Adrenal gland (tissue), 19 donors: ENCODE measurements at places on chromosomes 5 and 9. TPM values are rescaled to one million over a fixed set of nuclear protein-coding genes. Genes with fewer than 3 reads are reported as not detected.
A peak's percentile ranks its signal among the peaks of the same experiment; 100 is the strongest.

- DNase-seq = no peak
Measured at GRCh38 chr5:163914910-163915309, 409.5 kb downstream of the MAT2B start.

DNA sequence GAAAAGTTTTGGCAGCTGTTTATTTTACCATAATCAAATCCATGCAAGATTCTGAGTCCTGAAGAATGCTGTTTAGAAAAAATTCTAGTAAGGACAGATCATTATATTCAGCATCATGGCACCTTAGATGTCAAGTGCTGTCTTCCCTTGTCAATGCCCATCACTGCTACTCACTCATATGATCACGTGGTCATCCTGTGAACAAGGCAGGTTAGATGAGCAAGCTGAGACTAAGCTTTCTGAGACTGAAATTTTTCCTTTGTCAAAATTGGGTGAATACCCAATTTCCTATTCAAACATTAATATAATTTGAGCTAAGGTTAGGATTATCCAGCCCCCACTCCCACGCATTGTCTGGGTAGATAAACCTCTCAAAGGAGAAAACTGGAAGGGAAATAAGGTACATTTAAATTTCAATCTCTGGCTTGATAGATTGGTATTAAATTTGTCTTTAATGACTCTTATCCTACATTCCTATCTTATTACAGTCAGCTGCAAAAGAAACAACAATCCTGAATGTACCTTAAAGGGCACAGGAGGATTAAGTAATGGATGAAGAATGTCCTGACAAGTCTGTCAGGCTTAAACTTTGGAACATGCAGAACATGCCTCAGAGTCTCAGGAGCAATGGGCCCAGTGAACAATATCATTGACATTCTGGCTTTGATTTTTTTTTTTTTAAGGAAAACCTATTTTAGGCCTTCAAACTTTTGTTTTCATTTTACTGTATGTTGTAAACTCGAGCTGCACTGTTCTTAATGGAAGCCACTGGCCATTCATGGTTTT, 148.7 kb upstream of the RANBP3L start:
- DNase-seq = no peak

- DNase-seq = peak; percentile 18
Measured at GRCh38 chr9:93114169-93114983, 18.4 kb downstream of the CARD19 start.

GRCh38 chr9:11366585-11367129, 753.9 kb upstream of the PTPRD start:
- no peak for DNase-seq

DNA sequence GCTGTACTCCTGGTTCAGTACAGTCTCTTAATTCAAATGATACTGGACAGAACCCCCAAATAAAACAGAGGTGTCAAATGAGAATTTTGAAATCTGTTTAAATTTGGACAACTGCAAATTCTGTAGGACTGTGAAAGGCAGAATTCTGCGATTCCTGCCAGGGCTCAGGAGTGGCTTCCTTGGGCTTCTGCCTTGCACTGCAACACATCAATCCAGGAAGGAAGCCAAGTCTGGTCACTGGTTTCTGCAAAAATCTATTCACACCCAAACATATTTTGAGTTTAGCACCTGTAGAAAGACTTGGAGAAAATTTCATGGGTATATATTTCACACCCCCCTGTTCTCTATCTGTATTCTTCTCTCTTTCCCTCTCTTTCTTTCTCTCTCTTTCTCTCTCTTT, 37.5 kb upstream of the FST start:
- no peak for DNase-seq

DNA sequence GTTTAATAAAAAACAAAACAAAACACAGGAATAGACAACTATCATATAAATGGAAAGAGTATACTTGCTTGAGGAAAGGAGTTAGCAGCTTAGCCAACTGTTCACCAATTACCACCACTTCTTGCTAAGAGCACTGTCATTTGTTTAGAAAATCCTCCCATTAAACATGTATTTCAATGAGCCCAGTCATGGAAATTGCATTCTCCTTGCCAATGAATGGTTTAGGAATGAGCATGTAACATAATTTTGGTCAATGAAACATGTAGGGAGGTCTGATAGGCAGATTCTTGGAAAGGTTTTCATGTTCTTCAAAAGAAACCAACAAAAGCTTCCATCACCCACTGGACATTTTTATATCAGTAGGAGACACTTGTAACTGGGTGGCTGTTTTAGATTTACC, 502.8 kb upstream of the PAPPA start:
- DNase-seq = no peak

GRCh38 chr9:76290555-76290954, 103.7 kb downstream of the RFK start:
- no peak for DNase-seq

- DNase-seq = peak; percentile 59
Measured at GRCh38 chr9:92242260-92243136, 51.0 kb downstream of the IARS1 start.

- DNase-seq = no peak
Measured at GRCh38 chr5:173232499-173233346, 2.3 kb downstream of the NKX2-5 start.

DNA sequence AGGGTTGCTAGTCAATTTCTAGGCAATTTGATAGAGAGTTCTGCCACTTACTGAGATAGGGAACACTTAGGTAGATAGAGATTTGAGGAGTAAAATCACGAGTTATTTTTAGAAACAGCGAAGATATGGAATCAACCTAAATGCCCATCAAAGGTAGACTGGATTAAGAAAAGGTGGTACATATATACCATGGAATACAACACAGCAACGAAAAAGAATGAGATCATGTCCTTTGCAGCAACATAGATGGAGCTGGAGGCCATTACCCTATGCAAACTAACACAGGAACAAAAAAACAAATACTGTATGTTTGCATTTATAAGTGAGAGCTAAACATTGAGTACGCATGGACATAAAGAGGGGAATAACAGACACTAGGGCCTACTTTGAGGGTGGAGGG, 9.7 kb downstream of the ELL2 start:
- no peak for DNase-seq

GRCh38 chr9:38074441-38074961, 5.5 kb upstream of the SHB start:
- DNase-seq = no peak

DNA sequence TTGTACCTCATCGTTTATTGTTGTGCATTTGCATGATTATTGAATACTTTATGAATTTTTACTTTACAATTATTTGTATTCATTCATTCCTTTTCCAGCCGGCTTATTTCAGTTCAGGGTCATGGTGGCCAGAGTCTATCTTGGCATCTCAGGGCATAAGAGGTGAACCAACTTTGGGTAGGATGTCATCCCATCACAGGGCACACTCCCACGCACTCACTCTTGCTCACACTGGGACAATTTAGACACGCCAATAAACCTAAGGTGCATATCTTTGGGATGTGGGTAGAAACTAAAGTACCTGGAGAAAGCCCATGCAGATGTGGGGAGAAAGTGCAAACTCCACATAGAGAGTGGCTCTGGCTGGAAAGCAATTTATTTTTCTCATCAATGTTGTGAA, 158.1 kb upstream of the MAST4 start:
- DNase-seq = no peak

DNA sequence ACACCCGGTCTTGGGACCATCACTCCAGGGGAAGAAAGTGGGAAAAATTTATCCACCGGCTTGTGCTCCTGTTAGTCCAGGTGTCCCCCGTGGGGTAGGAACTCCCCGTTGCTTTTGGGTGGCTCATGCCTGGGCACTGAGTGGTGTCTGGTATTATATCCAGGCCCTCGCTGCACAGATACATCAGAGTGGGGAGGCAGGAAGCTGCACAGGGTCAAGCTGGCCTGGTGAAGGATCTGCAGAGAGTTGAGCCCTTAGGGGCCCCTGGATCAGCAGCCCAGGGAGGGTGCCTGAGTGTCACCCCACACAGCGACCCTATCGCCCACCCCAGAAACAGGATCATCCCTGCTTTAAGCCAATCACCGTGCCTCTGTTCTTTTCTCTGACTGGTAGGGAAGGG, 24.4 kb upstream of the COL5A1 start:
- peak; percentile 2 for DNase-seq

GRCh38 chr5:57009811-57010210, 57.9 kb upstream of the MIER3 start:
- no peak for DNase-seq

DNA sequence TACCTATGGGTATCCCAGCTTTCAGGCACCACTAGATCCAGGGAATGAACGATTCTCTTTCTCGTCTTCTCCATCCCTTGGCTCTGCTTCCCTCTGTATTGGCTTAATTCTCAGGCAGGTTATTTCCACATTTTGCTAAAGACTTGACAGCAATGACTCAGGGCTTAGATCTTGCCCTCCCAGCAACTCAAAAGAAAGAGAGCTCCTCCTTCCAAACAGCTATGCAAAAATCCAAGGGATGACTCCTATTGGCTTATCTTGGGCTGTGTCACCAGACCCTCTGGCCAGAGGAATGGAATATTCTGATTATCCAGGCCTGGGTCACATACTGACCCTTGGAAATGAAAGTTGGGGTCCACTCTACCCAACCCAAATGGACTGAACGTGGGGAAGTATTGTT, 270.2 kb downstream of the NTRK2 start:
- no peak for DNase-seq

DNA sequence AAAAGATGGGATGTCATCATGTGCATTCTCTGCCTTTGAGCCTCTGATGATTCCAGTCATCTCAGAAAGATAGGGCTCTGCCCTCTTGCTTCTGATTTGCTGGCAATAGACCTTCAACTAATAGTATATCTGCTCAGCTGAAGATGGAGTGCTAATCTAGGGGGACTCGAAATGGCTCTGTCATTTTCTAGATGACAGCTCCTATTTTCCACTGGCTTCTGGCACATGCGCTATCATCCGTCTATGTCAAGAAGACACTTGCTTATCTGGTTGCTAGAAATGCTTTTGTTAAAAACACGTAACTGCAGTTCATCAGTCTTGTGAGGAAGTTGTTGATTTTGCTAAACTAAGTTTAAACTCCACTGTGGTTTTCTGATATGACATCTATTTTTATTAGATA, 265.5 kb upstream of the ZNF608 start:
- DNase-seq = no peak

GRCh38 chr9:136585531-136586120, 39.8 kb upstream of the NOTCH1 start:
- DNase-seq = no peak

DNA sequence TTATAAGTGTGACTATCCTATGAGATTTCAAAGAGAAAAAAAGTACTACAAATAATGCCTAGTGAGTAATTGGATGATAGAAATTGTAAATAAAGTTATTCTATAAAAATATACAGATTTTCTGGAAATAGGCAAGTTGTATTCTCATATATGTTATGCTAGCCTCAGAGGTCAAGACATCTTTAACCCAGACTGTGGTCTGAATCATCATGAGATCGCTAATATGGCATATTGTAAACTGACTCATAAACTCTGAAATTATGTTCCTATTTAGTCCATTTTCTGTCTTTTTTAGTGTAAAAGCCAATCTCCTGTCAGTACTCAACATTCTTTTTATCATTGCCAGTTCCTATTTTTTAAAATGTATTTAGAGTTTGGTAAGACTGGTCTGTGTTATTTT, 14.2 kb downstream of the LOX start:
- no peak for DNase-seq

GRCh38 chr9:99259231-99259918, 37.3 kb downstream of the SEC61B start:
- DNase-seq = peak; percentile 97

DNA sequence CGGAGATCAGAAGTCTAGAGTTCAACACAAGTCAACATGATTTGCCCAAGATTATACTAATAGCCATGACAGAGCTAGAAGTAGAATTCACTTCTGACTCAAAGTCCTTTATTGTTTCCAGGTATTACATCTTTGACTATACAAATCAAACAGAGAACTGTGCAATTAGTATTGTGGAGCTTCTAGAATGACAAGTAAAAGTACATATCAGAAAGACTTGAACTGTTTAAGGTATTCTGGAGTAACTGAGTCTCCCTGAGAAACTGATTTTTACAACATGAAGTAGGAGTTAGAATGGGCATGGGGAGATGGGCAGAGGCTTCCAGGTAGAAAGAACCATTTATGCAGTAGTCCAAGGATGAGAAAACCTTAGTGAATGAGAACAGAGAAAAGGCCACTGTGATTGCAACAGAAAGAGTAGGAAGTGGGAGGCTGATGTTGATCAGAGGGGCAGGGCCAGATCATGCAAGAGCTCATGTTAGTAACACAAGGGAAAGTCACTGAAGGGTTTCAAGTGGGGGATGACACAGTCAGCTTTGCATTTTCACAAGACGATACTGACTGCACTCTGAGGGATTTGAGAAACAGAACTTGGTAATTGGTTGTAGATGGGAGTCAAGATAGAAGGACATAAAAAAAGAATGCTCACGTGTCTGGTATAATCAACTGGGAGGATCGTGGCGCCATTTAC, 280.7 kb downstream of the RFX3 start:
- DNase-seq = no peak

GRCh38 chr5:172611913-172612312, 29.1 kb upstream of the NEURL1B start:
- no peak for DNase-seq

GRCh38 chr9:122095010-122095767, 2.1 kb upstream of the TTLL11 start:
- DNase-seq = peak; percentile 84

DNA sequence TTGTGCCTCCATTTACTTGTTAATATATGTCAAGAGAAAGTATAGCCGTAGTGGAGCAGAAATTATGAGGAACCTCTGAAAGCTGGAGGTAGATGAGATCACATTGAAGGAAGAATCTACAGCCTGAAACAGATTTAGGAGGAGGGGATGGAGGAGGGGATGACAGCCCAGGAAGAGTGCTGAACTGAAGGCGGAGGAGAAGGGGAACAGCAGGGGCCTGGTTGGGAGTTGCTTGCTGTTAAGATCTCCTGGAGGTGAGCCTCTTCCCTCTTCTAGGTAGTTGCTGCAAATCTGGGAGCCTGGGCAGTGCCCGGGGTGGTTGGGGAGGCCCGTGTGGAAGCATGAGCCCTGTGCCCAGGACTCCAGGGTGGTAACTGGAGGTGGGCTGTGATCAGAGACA, 111.8 kb upstream of the SEMA6A start:
- DNase-seq = no peak

- no peak for DNase-seq
Measured at GRCh38 chr5:54695198-54695966, 177.8 kb downstream of the SNX18 start.

ZNF483 gene
- 17.5 TPM for total RNA-seq

MYO10 gene
- total RNA-seq = 16.8 TPM

PCDH1 gene
- total RNA-seq = 7.8 TPM

LHX6 gene
- 0.48 TPM for total RNA-seq

FIBCD1 gene
- total RNA-seq = 22.9 TPM

TMEM215 gene
- not detected for total RNA-seq

NME5 gene
- total RNA-seq = 7.6 TPM

LAMC3 gene
- total RNA-seq = 54.2 TPM

CDC42SE2 gene
- total RNA-seq = 16.6 TPM

FGF10 gene
- total RNA-seq = 0.93 TPM

MYMK gene
- not detected for total RNA-seq

GBGT1 gene
- 39.4 TPM for total RNA-seq

ITGA1 gene
- 164 TPM for total RNA-seq

TNIP1 gene
- 101 TPM for total RNA-seq

ISCA1 gene
- total RNA-seq = 70.0 TPM
